ENCODE measurements at places on chromosomes 2 and 18.
A peak's percentile ranks its signal among the peaks of the same experiment; 100 is the strongest.

DNA sequence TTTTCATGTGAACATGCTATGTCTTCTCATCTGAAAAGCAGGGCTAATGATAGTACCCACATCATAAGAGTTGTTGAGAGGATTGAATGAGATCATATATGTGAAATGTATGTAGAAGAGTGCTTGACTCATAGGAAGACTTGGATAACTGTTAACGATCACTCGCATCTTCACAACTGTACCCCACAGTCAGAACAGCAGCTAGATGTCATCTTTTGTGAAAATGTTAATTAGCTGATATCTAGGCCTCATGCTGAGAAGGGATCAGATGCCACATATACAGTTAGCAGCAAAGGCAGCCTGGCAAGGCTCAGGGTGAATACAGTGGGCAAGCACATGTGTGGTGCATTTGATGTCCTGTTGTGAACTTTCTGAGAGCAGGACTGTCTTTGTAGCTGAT is 24.2 kb downstream of the MAP3K20 start:
- DNase-seq = no peak

- DNase-seq = no peak
These were observed 38.3 kb upstream of the BMPR2 start for GRCh38 chr2:202337706-202338346.

GRCh38 chr2:46161315-46161714 is 135.9 kb upstream of the EPAS1 start:
- DNase-seq = no peak

DNA sequence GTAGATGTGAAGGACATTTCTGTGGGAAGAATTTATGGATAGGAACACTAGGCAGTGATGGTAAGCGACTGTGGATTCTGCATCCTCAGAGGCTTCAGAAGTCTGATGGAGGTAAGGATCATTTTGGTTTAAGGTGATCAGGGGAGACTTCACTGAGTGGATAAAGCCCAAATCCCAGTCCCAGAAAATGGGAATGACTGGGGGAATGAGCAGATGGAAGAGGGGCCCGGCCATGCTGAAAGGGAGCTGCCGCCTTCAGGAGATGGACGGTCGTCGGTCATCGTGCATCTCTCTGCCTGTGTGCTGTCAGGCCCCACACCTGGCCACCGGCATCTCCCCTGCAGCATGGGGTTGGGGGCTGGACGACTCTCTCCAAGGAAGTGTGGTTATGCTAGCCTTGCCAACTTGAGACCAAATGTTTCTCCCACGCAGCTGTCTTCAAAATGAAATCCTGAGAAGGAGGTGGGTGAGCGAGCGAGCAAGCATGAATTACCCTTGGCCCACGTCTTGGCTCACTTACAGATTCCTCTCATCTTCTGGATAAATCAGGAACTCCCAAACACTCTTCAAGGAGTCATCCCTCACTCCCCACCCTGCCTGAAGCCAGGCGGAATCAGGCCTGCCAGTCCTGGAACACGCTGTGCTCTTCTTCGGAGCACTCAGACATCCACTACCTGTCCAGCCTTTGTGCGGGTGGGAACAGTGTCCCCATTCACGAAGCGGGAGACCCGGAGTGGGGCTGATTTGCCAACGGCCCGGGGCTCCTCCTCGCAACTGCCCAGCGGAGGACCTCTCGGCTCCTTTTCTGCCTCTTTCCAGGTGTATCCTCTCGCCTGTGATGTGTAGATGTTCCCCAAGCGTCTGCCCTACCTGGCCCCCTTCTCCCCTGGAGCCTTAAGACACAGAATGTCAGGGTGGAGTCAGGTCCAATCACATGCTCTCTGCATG is 85.6 kb downstream of the PRKCE start:
- DNase-seq = no peak

- no peak for DNase-seq
These were observed 618.6 kb downstream of the ZEB2 start for GRCh38 chr2:143901185-143901842.

DNA sequence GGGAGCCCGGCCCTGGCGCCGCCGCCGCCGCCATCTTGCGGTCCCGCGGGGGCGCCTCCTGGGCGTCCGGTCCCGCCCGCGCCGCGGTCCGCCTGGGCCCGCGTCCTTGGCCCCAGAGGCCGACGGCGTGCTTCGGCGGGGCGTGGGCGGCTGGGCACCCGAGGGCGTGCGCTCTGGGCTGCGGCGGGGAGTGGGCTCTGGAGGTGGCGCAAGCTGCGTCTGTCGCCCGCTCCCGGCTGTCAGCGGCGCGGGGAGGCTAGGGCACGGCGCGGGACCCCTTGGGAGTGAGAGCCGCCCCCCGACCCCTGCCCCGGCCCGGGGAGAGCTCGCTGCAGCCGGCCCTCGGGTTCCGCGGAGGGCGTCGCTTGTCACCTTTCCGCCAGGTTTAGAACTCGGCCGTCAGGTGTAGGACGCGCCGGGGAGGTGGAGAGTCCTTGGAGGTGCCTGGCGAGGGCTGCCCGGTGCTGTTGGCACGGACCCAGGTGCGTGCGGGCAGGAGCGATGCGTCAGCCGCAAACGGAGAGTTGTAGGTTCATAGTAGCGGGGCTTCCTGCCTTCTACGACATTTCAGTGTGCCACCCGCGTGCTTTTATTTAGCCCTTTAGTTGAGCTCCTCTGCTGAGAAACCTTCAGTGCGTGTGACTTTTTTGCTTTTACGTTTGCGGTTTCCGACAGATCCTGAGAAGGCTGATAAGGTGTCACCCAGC is 921 bp downstream of the VAPA start:
- DNase-seq = peak; percentile 80

DNA sequence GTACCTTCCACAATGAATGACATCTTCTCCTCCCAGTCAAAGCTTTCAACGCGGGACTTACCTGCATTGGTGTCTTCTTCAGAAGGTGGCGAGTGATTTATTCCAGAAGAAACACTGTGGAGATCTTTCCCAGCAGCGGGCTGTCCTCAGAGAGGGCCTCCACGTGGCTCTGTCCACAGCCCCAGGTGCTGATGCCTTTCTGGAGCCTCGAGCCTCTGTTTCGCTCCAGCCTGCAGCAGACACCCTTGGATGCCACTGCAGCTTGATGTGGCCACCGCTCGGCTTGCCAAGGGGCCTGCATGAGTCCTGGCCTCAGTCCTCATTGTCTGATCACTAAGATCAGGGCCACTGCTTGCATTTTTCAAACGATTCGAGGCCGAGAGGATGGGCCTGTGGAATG is 46.6 kb upstream of the GALR1 start:
- DNase-seq = no peak

DNA sequence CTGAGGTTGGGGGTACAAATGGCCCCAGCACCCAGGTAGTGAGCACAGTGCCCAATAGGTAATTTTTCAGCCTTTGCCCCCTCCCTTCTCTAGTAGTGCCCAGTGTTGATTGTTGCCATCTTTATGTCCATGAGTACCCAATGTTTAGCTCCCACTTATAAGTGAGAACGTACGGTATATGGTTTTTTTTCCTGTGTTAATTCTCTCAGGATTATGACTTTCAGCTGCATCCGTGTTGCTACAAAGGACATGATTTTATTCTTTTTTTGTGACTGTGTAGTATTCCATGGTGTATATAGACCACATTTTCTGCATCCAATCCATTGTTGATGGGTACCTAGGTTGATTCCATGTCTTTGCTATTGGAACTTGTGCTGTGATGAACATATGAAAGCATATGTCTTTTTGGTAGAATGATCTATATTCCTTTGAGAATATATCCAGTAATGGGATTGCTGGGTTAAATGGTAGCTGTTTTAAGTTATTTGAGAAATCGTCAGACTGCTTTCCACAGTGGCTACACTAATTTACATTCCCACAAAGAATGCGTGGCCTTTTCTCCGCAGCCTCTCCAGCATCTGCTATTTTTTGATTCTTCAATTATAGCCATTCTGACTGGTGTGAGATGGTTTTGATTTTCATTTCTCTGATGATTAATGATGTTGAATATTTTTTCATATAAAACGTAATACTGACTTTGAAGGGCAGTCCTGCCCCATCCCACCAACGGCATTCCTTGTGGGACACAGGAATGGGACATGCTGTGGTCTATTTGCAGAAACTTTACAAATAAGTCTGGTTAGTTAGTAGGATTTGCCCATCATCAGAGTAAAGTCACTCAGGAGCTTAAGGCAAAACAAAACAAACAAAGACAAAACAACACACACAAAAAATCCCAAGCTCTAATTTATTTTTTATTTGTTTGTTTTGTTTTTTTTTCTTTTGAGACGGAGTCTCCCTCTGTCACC is 135.0 kb downstream of the MYCN start:
- no peak for DNase-seq

DNA sequence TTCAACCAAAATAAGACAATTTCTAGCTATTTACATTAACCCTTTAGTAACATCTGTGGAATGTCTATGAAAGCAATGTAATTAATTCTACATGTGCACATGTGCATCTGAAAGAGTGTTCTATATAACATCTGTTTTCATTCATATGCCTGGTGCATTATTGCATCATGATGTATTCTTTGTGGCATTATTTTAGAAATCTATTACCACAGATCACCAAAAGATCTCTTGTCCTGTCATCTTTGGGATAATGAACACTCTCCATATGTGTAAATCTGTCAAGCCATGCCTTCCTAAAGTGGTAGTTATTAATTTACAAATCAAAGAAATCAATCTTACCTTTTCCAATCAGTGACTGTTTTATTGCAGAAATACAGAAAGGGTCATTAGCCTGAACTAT is 86.9 kb downstream of the TRIB2 start:
- no peak for DNase-seq

GRCh38 chr2:46985512-46985911 is 69.9 kb upstream of the MCFD2 start:
- DNase-seq = peak; percentile 32

- DNase-seq = no peak
These were observed 27.2 kb downstream of the PXDN start for GRCh38 chr2:1717113-1717512.

DNA sequence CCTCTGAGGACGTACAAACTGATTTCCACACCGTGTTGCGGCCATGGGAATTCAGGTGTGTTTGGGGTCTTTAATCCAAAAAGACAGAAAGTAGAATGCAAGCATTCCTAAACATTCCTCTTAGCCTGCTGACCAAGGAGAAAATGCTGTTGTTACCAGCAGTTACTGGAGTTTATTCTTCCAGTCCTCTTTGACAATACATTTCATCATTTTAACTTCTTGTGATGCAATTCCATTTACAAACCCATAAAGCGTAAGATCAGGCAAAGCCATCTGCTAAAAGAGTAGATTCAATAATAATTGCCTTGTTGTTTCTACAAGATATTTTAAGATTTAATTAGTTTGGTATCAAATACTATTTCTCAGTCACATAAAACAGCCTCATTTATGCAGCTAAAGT is 32.7 kb downstream of the SPIRE1 start:
- no peak for DNase-seq

DNA sequence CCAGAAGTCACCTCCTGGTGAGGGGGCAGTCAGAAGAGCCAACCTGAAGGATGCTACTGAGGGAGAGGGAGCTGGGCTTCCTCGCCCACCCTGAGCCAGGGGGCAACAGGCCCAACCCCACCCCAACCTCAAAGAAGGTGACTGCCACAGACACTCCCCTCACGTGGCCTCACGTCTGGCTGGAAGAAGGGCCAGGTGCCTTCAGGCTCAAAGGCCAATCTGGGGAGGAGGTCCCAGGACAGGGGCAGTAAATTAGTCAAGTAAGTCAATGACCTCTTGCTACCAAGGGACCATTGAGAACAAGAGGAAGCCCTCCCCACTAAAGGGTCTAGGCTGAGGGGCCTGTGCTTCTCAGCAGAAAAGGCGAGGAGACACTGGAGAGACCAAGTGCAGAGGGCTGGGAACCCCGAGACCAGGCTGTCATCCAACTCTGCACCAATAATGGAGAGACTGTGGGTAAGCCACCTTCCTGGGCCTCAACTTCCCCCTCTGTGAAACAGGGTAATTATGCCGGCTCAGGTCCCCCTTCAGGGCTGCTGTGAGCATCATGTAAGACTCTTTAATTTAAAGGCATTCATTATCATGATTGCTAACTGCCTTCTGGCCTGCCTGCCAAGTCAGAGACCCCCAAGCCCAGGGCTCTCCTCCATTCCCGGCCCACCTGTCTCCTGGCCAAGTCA is 20.2 kb upstream of the TNS1 start:
- no peak for DNase-seq

GRCh38 chr2:176415937-176416499 is 146.8 kb downstream of the MTX2 start:
- DNase-seq = no peak

GRCh38 chr2:64586883-64587481 is 62.9 kb downstream of the AFTPH start:
- peak; percentile 43 for DNase-seq

DNA sequence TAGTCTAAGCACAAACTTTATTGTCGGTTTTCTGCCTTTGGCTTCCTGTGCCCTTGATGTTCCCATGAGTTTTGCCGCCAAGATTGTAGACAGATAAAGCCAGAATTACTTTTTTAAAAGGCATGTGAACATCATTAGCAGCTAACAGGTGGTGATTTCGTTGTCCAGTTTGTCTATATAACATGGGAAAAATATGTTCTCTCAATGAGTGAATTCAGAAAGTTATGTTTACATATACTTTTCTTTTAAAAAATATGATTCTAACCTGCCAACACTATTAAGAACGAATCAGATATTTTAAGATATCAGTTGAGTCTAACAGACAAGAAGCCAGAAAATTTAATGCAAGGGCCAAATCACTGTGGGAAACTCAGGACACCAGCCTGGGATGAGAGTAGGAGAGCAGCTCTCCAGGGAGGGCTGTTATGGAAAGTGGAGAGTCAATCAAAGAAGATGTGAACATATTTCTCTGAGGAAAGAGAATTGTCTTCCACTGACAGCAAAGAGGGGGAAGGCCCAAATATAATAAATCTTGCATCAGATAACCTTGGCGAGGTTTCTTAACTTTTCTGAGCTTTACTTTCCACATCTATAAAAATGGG is 311.3 kb downstream of the ARHGAP15 start:
- DNase-seq = no peak

GRCh38 chr2:68653538-68653982 is 10.2 kb downstream of the PROKR1 start:
- DNase-seq = peak; percentile 46

GRCh38 chr2:205607146-205607545 is 75.2 kb upstream of the NRP2 start:
- no peak for DNase-seq

GRCh38 chr2:158202161-158202815 is 100.6 kb downstream of the UPP2 start:
- DNase-seq = no peak

GRCh38 chr2:216139884-216140283 is 30.7 kb downstream of the XRCC5 start:
- DNase-seq = peak; percentile 42

DNA sequence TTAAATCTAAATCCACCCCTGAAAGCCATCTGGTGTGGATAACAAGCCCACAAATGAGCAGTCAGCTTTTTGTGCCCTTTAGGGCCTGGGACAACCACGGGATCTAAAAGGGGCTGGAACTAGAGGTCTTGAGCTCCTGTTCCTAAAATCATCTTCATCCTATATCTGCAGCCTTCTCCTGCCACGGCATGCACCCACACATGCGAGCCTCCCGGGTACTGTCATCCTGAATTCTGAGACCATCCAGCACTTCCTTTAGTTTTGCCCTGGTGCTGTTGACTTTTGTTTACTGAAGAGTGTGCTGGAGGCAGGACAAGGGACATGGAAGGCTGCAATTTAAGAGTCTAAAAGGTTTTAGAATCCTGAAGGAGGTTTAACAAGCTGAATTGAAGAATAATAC is 183.2 kb downstream of the FAM210A start:
- DNase-seq = no peak
